ENCODE measurements at places on chromosomes 5 and 9. TPM values are rescaled to one million over a fixed set of nuclear protein-coding genes. Genes with fewer than 3 reads are reported as not detected.

XRCC4 gene
- total RNA-seq: 10.5 TPM

GRM6 gene
- total RNA-seq: not detected

OR13C8 gene
- total RNA-seq: not detected

C7 gene
- total RNA-seq: not detected

LCN9 gene
- not detected for total RNA-seq

HAPLN1 gene
- not detected for total RNA-seq

RMRP gene
- total RNA-seq: 6,583 TPM

ADAMTSL1 gene
- total RNA-seq: not detected

IL3 gene
- 140 TPM for total RNA-seq

FSD1L gene
- 3.2 TPM for total RNA-seq

EPB41L4B gene
- total RNA-seq: 1.5 TPM

CCDC180 gene
- total RNA-seq: 3.4 TPM

SOHLH1 gene
- not detected for total RNA-seq

MRPS2 gene
- 61.7 TPM for total RNA-seq

Measured in activated T-helper 2 cell treated with anti-CD3 and anti-CD28 coated beads, Interferon-gamma antibody, Interleukin-2, Interleukin-4, amounts not matched to agents 10 μg/mL and 5 μg/mL and 100 μg/mL, durations not matched to agents 14 hours and 24 hours and 36 hours (primary cell).